ENCODE measurements at places on chromosomes 4 and X.

GRCh38 chrX:77087529-77088169, 359.5 kb upstream of the FGF16 start:
- no peak for DNase-seq

DNA sequence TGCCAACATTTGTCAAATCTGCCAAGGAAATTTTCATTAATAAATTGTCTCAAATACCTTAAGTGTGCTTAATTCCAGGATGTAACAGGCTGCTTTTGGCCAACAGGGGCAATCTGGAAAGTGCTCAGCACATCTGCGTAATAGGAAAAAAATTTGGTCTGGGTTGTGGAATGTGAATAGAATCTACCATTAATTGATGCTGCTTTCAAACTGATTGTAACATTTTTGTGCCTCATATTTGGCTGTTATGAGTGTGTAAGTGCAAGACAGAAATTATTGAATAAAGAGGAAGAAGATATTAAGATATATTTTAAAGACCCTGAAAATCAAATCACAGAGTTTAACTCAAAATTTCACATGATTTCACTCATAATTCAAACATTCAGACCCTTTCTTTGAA, 41.1 kb downstream of the REELD1 start:
- DNase-seq: no peak

DNA sequence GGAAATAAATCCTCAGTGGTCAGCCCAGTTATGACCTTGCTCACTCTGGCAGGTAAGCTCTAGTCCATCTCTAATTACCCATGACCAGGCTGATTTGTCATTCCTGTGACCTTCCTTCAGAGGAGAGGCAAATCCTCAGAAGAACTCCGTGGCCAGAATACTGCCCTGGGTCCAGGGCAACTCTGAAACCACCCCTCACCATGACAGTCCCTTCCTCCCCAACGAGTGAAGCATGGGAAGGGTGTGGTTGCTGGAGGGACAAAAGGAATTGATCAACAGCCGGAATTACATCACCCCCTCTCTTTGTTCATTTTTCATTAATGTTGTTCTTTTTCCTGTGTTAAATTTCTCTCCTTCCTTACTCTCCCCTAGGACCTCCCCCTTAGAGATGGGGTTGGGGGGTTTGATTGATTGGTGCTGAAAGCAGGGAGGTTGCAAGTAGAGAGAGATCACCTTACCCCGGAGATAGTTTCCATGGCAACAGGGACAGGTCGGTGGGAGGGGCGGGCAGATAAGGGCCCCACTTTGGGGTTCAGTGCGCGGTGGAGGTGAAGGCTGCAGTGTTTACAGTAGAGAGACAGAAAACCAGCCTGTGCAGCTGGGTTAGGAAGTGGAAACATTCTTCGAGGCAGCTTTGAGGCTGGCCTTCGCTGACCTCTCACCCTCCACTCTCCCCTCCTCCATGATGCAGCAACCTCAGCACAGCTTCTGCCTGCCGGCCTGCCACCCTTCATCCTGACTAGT, 647.4 kb downstream of the BCOR start:
- no peak for DNase-seq

DNA sequence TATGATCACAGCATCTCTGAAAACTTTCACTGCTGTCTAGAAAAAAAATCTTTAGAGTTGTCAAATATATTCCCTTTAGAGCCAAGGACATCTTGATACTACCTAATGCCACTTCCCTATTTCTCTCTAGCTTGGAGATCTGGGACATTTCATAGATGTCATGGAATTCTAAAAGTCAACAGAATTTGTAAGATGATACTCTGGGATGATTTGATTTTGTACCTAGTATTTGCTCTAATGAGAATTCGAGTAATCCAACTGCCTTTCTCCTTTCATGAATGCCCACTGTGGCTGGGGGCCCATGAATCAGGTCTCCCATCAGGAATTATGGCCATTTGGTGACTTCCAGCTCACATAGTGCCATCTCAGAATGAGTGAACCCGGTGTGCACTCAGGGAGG, 73.2 kb downstream of the NHS start:
- DNase-seq: no peak

GRCh38 chr4:104064646-104065577, 345.1 kb upstream of the TACR3 start:
- no peak for DNase-seq

- DNase-seq: no peak
Observed at GRCh38 chrX:17563515-17563914, 173.8 kb upstream of the SCML1 start.

- no peak for DNase-seq
Observed at GRCh38 chrX:49053223-49054072, 5.4 kb upstream of the CCDC120 start.

DNA sequence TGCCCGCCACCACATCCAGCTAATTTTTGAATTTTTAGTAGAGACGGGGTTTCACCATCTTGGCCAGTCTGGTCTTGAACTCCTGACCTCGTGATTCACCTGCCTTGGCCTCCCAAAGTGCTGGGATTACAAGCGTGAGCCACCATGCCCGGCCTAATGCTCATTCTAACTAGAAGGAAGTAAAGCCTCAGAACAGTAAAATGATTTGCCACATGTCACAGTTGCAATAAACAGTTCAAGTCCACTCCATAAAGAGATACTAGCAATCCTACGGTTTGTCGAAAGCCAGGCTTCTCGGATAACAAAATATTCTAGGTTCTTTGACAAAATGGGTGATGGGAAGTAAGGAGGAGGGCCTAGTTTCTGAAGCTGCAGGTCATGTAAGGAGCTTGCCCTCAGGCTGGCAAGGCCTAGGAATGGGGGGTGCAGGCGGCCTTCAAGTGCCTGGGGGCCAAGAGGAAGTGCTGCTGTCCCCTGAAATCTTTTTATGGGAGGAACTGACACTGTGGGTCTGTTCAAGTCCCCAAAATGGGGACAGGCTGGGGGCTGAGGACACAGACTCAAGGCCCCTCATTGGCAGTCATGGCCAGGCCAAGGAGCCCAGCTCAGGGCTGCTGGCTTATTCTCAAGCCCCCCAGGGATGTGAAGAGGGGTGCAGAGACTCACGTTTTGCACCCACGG, 31.8 kb upstream of the ACSL1 start:
- DNase-seq: no peak

DNA sequence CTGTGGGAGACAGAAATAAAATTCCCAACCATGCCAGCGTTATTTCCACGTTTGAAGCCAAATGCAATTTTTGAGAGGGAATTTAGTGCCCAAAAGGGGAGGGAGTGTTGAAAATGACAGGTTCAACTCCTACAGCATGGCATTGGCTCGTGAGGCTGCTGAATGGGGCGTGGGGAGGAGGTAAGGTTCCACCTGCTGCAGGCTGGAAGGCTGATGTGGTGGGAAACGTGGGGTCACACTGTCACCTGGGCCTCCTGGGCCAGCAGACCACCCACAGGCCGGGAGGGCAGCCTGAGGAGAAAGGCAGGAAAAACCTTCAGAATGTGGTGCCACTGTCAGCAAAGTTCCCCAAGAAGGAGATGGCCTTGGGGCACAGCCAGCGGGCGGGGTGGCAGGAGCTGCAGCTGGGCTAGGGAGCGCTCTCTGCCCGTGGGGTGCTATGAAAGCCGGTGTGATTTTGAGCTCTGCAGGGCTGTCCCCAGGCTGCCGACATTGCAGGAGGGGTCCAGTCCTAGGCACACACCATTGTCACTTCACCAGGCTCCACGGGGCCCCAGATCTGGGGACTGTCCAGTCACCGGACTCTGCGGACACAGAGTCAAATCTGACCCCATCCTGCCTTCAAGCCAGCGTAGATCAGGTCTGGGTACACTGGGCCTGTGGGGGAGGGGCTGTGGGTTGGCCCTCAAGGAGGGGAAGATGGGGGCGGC, 19.6 kb downstream of the MSANTD1 start:
- DNase-seq: no peak

- DNase-seq: no peak
Observed at GRCh38 chr4:184897895-184898294, 72.1 kb upstream of the ACSL1 start.

DNA sequence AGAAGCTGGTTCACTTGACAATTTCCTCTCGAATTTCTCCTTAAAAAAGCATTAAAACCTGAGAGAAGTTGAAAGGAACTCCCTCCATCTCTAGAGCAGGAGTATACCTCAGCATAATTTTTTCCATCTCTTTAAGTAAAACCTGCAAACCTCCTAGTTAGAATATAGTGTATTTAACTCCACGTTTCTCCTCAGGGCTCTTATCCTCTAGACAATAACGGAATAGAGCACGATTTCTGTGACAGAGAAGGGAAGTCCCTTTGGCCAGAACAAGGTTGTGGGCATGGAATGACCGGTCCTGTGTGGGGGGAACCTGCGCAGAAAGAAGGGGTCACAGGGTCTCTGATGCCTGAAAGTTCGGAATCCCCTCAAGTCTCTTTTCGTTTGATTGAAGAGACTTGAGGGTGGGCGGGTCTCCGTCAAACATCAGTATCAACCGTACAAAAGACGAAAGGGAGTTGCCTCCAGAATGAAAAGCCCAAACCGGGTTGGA, 697 bp downstream of the ZNF280C start:
- DNase-seq: no peak

DNA sequence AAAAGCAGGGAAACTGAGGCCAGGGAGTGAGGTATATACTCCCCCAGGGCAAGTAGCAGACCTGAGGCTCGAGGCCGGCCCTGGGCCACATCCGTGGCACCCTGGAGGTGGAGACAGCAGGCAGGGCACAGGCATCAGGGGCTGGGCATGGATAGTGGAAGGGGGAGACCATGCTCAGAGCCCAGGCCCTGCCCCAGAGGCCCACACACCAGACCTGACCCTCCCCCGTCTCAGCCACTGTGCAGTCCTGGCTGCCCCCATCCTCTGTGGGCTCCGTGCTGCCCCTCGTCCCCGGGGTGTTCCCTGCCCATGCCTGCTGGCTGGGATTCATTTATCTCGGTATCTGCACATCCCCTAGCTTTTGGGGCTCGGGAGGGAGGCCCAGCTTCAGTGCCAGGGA, 103.1 kb upstream of the NKX1-1 start:
- no peak for DNase-seq

DNA sequence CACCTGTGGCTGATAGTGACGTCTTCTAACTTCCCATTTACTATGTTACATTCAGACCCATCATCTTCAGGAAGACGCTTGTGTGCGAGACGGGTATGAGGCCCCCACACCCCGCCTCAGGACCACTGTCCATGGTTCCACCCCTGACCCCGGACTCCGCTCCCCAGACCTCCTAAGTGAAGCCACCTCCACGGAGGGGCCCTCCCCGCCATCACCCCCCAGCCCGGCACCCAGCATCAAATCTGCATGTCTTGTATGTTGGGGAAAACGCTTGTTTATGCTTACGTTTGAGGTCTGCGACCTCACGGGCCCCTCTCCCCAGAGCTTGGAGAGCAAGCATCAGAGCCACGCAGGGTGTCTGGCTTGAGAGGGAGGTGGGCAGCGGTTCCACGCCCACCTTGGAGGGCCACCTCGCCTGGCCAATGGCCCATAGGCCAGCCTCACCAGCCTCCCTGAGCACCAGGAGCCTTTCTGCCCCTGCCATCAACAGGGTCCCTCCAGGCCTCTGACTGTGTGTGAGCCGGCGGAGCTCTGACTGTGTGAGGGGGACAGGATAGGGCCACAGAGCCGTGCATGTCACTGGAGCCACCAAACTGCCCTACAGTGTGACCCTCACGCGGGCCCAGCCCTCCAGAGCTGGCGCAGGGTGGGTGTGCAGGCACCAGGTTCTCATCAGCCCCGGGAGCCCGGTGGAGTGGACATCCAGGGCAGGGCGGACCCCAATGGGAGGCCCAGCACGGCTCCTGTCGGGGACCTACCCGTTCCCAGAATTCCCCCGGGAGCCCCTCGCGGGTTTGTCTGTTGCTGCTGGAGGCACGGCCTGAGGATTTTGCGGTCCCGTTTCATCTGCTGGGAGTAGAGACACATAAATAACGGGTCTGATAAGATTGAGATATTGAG, 88.4 kb upstream of the NKX1-1 start:
- no peak for DNase-seq

DNA sequence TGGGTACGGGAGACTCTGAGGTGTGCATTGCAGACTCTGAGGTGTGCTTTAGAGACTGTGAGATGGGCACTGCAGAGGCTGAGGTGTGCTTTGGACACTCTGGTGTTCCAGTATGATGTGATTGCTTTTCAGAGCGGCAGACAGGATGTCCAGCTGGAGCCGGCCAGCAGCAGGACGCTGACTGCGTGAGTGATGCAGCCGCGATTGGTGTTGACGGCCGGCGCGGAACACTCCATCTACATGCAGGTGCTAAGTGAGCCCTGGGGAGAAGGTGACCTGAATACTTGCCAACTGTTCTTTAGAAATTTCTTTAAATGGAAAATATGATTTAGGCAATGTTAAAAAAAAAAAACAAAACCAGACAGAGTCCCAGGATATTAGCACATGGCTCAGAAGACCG, 103.1 kb upstream of the PPP2R3B start:
- DNase-seq: no peak

GRCh38 chr4:25578432-25578831, 77.2 kb upstream of the SLC34A2 start:
- no peak for DNase-seq

- DNase-seq: no peak
Observed at GRCh38 chr4:80608281-80608980, 272.9 kb downstream of the CFAP299 start.

DNA sequence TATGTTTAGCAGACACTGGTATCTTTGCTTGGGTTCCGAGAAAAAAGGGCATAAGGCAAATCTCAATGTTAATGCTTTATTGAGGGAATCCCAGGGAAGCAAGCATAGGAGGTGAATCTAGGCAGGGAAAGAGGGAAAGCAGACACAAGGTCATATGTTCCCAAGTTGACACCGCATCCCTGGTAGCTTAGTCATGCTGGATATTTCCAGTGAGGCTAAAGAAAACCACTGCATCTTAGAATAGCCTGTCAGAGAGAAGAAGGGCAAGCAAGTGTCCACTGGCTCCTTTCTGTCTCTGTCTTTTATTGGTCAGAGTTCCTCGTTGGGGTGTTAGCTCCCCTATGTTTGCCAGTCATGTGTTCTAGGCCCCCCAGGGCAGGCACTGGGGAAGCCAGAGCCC, 104.7 kb downstream of the NKX6-1 start:
- DNase-seq: no peak

DNA sequence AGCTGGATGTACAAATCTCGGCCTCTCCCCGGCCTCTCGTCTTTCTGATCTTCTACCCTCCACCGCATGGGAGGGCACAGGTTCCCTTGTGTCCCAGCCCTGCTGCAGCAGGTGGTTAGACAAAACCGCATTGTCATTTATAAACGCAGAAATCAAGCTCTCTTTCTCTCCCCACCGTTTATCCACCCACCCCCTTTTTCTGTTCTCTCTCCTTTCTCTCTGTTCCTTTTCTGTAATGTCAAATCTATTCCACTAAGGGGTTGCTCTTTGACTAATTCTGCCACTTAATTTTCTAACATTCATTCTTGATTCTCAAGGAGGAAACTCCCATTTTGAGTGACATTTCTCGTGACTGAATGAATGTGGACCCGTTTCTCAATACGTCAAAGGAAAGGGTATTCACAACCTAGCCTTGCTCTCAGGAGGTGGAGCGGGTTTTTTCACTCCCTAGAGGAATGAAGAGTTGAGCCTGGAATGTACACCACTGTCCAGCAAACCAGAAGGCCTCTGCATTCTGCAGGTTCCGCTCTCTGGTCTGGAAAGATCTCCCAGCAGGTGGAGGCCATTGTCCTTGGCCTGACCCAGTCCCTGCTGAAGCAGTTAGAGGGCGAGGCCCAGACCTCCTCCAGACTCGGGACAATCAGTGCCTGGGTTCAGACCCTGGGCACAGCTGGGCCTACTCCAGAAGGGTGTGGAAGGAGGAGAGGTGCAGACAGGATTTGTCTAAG, 70.9 kb upstream of the ENPP6 start:
- DNase-seq: no peak
